ENCODE measurements at places on chromosomes 3 and 15.
A peak's percentile ranks its signal among the peaks of the same experiment; 100 is the strongest.

GRCh38 chr3:161890147-161890625 is 393.6 kb downstream of the OTOL1 start:
- no peak for DNase-seq

DNA sequence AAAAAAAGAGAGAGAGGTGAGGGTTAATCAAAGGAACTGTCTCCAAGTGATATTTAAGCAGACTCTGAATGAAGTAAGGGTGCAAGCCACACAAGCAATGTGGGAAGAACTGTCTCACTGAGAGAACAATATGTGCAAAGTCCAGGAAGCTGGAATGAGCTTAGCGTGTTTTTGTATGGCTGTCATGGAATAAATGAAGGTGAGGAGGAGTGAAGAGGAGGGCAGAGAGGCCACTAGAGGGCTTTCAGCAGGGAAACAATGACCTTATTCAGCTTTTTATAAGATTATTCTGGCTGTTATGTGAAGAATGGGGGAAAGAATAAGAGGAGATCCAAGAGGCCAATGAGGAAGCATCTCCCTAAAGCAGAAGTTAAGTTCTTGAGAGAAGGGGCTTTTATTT is 86.9 kb upstream of the COL8A1 start:
- no peak for DNase-seq

GRCh38 chr15:97461226-97461625 is 499.3 kb upstream of the ARRDC4 start:
- DNase-seq: no peak

- peak; percentile 24 for DNase-seq
Observed at GRCh38 chr15:22262613-22263020, 182.3 kb downstream of the OR4M2 start.

- no peak for DNase-seq
Observed at GRCh38 chr3:52773361-52774065, 2.8 kb upstream of the NEK4 start.

GRCh38 chr3:140051019-140051957 is 116.3 kb downstream of the CLSTN2 start:
- no peak for DNase-seq

GRCh38 chr3:31600431-31600830 is 67.7 kb downstream of the STT3B start:
- DNase-seq: no peak

DNA sequence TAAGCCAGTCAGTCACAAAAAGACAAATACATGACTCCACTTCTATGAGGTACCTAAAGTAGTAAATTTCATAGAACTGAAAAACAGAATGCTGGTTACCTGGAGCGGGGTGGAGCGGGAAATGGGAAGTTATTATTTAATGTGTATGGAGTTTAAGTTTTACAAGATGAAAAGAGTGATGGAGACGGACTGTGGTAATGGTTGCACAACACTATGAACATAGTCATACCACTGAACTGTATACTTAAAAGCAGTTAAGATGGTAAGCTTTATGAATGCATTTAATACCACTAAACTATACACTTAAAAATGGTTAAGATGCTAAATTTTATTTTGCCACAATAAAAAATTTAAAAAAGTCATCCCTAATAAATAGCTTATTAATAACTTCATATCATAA is 23.2 kb downstream of the SFMBT1 start:
- DNase-seq: no peak

GRCh38 chr3:36543276-36543997 is 163.1 kb downstream of the STAC start:
- no peak for DNase-seq

GRCh38 chr3:118801899-118802298 is 232.7 kb downstream of the IGSF11 start:
- no peak for DNase-seq

GRCh38 chr3:12182687-12183441 is 24.2 kb upstream of the TIMP4 start:
- DNase-seq: no peak

GRCh38 chr3:49759226-49759625 is 27.1 kb downstream of the IP6K1 start:
- DNase-seq: no peak

- DNase-seq: no peak
Observed at GRCh38 chr3:84567796-84568195, 391.0 kb upstream of the CADM2 start.

DNA sequence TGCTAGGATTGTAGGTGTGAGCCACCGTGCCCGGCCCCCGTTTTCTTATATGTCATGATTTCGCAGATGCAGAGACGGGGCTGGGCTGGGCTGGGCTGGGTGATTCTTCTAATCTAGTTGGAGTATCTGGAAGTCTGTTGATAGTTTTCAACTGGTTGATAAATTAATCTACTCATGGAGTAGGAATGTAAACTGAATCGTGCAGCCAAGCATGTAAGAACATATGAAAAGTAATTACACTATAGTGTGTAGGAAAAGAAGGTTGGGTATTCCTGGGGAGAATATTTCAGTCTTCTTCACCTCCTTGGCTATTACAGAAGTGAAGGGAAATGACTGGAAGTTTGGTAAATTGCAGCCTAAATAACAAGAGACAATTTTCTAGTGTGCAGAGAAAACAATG is 82.6 kb upstream of the MAGI1 start:
- DNase-seq: no peak

- no peak for DNase-seq
Observed at GRCh38 chr3:171966533-171967136, 72.7 kb upstream of the FNDC3B start.

DNA sequence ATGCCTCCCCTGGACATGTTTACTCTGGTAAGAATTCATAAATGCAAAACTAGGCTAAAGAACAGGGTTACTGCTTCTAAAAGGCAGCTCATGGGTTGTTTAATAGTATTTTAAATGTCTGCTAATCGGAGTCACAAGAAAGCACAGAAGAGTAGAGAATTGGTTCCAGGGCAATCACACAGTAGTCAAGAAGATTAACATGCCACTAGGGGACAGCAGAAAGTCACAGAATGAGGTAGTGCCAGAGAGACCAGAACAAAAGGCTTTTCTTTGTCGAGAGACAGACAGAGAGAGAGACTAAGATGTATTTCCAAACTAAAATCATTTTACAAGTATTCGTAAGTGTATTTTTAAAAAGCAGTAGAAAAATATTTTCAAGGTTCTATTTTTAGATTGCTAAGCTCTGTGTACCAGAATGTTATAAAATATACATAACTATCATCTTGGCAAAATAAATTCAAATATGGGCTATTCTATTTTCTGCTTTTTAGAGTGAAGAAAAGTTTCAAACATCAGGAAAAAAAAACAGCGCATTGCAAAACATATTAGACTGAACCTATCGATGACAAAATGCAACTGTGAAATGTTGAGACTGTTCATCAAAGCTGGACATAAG is 78.3 kb upstream of the CDIN1 start:
- no peak for DNase-seq

GRCh38 chr15:45391746-45392583 is 13.6 kb upstream of the GATM start:
- no peak for DNase-seq

DNA sequence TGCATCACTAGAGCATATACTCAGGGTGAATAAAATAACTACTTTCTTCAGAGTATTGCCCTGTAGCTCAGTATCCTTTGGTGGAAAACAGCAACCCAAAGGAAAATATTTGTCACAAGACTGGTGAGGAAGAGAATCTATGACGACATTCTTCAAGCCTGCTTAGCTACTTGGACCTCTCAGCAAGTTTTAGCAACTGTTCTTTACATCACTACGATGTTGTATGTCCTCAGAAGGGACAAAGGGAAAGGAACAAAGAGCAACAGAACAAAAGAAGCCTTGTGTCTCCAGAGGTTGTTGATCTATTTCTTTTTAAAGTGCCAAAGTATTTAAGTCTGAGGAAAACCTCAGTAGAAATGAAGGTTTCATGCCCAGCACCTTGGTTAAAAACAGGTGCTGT is 746.7 kb downstream of the NAALADL2 start:
- no peak for DNase-seq

- no peak for DNase-seq
Observed at GRCh38 chr3:3305841-3306240, 126.3 kb upstream of the CRBN start.

DNA sequence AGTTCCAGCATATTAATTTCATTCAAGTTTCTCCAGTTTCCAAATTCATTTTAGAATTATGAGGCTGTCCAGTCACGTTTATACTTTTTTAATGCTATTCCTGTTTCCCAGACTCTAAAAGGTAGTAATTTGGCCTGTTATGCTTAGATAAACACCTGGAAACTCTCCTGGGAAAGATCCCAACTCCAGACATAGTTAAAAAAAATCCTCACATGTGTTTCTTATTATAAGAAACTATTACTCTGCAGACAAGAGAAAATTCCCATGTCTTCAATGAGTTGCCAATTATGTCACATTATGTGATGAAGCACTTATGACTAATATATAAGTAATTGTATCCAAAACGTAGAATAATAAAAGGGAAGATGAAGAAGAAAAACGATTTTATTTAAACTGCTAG is 137.1 kb upstream of the TMC3 start:
- no peak for DNase-seq

GRCh38 chr3:44511238-44511566 is 33.7 kb upstream of the ZNF445 start:
- DNase-seq: no peak

DNA sequence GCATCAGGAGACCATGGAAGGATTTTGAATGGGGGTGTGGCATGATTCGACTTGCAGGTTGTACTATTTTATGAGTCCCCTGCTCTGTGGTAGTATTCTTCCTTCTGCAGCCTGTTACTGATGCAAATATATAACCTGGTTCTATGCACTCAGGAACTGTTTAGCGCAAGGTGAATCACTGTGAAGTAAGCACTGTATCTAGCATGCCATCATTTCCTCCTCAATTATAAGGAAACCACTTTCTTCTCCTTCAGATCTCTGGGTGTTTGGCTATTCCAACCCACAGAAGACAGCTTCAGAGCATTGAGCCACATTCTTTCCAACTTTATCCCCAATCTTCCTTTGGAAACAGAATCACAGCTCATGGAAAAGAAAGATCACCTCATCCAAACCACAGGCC is 176.7 kb downstream of the DIPK2A start:
- no peak for DNase-seq

DNA sequence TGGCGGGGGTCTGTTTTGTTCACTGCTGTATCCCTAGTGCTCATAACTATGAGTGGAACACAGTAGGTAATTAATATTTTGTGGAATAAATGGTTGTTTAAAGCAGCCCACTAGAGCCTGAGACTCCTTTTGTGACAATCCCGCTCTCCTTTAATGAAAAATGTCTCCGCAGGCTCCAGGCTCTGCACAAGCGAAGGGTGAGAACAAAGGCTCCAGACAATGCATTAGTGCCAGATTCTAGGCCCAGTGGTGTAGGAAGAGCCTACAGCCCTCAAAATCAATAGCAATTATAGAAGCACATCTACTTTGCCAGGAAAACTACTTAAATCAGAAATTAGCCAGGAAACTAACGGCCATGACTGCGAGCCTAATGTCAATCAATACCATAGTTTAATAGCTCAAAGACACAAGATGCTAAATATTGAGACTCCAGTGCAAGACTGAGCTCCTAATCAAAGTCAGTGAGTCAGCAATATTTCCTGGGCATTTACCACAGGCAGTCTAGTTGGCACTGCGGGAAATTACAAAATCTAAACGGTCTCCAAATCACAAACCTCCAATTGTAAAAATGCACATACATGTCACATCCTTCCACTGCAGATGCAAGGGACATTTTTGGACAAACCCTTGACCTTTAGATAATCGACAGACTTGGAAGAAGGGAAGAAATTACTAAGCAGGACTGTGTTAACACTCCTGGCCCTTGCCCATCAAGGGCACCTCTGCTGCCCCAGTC is 2.3 kb downstream of the ANXA2 start:
- no peak for DNase-seq

- DNase-seq: no peak
Observed at GRCh38 chr3:197260491-197261163, 37.8 kb downstream of the DLG1 start.

DNA sequence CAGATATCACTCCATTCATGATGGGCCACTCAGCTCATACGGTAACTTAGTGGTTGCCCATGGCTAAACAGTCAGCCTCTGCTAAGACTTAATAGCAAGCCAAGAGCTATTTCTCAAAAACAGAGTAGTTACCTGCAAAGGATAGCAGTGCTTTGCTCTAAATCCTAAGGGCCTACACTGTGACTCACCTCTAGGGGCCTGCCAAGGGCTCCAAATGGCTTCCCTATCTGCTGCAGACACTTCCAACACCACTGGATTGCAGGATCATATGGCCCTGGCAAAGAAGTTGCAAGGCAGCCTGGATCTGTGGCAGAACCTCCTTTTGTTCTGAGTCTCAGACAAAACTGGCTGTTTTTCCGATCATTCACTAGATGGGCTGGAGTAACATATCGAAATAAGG is 17.8 kb downstream of the CGGBP1 start:
- DNase-seq: no peak

- DNase-seq: no peak
Observed at GRCh38 chr3:197428117-197428801, 127.5 kb downstream of the BDH1 start.

DNA sequence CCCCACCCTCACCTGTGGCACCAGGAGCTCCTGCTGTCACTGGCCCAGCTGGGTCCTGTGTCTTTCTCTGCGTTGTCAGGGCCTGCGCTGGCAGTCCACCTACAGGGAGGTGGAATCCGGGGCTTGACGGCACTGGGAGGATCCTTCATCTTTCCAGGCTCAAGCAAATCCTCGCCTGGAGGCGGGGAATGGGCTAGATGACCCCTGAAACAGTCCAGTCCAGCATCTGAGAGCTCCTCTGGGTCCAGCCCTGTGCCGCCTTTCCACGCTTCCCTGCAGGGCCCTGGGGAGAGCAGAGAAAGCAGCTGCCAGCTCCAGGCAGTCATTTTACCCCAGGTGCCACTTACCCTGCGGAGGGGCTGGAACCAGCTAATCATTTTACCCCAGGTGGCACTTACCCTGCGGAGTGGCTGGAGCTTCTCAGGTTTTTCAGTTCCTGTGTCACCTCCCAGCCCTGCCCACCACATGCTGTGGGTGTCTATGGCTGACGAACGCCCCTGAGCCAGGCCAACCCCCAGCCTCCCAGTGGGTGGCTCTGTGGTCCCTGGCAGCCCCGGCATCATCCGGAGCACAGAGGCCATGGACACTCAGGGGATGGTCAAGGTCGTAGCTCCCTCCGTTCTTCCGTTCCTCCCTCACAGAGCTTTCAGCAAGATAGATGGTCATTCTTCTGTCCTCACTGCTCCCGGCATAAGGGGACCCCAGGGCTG is 17.9 kb upstream of the ADIPOQ start:
- no peak for DNase-seq

DNA sequence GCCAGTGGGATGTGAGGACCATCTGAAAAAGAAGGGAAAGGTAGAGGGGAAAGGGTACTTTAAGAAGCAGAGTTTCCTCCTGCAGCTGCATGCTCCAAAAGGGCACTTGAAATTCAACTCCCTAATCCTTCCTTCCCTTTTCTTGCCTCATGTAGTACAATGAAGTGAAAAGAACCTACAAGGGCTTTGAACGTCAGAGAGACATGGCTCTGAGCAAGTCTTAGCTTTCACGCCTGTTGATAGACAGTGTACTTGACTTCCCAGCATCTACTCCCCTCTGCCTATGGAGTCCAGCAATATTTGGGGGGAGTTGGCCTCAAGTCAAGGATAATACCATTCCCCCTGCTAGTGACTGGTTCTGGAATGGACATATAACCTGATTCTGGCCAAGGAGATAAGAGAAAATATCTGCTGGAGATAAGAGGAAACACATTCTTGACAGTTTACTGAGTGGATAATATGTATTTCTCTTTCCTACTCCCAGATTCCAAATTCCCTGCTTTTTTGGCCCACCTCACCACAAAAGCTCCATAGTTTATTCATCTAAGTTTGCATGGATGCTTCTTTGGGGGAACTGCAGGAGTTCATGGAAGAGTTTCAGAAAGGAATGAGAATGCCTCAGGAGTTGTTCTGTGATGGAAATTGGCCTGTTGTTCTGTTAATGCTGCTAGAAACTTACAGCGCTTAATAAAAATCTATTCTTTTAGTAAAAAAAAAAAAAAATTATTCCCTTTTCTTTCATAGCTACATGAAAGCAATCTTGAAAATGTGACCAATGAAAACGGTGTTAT is 193.0 kb upstream of the TPM1 start:
- no peak for DNase-seq

All from central memory CD4-positive, alpha-beta T cell (primary cell).